Activated CD8-positive, alpha-beta memory T cell treated with anti-CD3 and anti-CD28 coated beads for 1 hour (primary cell): ENCODE measurements at places on chromosomes 6 and 20.

DNA sequence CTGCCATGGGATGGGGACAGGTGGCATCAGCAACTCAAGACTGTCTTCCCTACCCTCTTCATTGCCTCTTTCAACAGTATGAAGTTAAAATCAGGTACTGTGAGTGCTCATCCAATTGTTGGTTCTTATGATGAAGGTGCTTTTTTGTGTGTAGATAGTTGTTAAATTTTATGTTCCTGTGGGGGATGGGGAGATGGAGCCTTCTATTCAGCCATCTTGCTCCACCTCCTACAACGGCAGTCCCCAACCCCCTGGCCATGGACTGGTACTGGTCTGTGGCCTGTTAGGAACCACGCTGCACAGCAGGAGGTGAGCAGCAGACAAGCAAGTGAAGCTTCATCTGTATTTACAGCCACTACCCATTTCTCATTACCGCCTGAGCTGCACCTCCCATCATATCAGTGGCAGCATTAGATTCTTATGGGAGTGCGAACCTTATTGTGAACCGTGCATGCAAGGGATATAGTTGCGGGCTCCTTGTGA, 47.8 kb upstream of the TOP1 start:
- no peak for DNase-seq

DNA sequence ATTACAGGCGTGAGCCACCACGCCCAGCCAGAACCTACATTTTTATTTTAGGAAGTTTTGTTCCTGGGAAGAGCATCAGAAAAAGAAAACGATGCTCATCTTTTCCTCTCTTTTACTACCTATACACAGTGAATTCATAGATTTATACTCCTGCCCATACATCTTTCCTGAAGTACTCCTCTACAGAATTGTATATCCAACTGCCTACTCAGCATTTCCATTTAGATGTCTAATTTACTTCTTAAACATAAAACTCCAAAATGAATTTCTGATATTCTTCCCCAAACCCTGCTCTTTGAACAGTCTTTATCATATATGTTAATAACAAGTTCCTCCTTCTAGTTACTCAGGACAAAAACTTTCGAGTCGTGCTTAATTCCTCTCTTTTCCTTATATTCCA, 39.8 kb upstream of the RSPO3 start:
- no peak for DNase-seq

DNA sequence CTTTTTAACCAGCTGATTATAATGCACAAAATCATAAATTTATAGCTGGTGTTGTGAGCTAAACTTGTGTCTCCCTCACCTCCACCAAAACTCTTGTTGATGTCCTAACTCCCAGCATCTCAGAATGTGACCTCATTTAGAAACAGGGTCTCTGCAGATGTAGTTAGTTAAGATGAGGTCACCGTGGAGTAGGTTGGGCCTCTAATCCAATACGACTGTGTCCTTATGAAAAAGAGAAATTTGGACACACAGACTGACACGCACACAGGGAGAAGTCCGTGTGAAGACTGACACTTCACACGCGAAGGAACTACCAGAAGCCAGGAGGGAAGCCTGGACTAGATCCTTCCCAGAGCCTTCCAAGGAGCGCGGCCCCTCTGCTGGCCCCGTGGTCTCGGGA, 46.5 kb downstream of the TRAM2 start:
- no peak for DNase-seq

GRCh38 chr20:15310361-15310760, 972.9 kb upstream of the FLRT3 start:
- no peak for DNase-seq

DNA sequence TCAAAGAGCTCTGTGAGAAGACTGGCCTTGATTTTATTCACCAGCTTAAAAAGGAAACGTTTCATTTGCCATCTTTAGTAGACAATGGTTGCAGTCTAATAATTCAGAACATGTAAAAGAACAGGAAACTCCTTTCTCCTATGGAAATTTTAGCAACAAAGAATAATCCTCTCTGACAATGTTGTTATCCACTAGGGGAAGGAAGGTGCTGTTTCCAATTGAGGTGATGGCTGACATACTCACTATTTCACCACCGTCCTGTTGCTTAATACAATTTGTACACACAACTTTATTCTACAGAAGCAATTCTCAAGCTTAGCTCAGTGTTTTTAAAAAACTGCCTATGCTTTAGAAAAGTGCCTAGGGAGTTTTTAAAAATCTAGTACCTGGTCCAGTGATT, 192.7 kb downstream of the ARHGAP18 start:
- no peak for DNase-seq

- DNase-seq: no peak
Measured at GRCh38 chr6:101818051-101818450, 424.5 kb downstream of the GRIK2 start.

- no peak for DNase-seq
Measured at GRCh38 chr6:10390495-10391298, 24.2 kb downstream of the TFAP2A start.

DNA sequence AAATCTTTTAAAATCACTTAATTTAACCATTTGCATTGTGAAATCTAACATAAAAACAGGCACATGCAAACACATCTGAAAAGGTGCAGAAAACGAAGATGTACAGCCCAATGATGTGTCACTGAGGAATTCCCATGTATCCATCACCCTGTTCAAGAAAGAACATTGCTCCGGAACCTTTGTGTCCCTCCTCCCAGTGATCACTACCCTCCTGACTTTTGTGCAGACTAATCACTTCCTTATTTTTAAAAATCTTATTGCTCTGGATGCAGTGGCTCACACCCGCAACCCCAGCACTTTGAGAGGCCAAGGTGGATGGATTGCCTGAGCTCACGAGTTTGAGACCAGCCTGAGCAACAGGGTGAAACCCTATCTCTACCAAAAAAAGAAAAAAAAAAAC, 14.6 kb downstream of the GINS1 start:
- no peak for DNase-seq

DNA sequence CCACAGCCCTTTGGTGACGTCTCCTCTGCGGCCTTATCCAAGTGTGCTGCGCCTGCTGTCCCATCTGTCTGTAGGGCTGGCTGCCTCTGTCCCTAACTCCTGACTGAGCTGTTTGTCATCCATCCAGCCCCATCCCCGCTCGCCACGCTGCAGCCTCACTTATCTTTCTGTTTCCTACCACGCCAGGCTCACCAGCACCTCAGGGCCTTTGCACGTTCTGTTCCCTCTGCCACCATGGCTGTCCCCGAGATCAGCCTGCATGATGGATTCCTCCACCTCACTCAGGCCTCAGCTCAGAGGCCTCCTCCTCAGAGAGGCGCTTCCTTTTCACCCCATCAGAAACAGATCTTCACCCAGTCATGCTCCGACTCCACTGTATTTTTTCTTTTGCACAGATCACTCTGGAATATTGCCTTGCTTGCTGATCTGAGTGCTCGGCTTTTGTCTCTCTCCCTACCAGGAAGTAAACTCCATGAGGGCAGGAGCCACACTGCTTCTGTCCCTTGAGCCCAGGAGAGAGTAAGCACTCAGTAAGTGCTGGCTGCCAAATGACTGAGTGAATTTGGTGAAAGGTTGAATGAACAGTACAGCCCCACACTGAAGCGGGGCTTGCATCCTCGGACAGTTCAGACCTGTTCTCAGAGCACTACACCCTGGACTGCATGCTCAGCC, 34.5 kb downstream of the BPIFB1 start:
- no peak for DNase-seq

DNA sequence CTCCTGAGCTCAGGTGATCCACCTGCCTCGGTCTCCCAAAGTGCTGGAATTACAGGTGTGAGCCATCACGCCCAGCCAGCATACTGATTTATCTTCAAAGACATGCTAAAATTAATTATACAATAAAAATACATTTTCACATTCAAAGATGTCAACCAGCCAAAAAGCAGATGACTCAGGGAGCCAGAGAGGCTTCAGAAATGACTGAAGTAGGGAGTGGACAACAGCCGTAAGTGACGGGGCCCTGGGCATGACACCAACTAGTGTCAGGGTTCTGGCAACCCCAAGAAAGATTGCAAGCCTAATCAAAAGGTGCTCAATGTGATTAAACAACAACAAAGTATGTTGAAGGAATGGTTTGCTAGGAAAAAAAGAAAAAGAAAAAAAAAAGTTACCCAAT, 28.4 kb downstream of the GPLD1 start:
- no peak for DNase-seq

- no peak for DNase-seq
Measured at GRCh38 chr20:9061434-9061833, 7.5 kb upstream of the PLCB4 start.

GRCh38 chr6:111914617-111915016, 41.4 kb upstream of the FYN start:
- no peak for DNase-seq

- no peak for DNase-seq
Measured at GRCh38 chr20:1209447-1210387, 6.5 kb downstream of the C20orf202 start.

DNA sequence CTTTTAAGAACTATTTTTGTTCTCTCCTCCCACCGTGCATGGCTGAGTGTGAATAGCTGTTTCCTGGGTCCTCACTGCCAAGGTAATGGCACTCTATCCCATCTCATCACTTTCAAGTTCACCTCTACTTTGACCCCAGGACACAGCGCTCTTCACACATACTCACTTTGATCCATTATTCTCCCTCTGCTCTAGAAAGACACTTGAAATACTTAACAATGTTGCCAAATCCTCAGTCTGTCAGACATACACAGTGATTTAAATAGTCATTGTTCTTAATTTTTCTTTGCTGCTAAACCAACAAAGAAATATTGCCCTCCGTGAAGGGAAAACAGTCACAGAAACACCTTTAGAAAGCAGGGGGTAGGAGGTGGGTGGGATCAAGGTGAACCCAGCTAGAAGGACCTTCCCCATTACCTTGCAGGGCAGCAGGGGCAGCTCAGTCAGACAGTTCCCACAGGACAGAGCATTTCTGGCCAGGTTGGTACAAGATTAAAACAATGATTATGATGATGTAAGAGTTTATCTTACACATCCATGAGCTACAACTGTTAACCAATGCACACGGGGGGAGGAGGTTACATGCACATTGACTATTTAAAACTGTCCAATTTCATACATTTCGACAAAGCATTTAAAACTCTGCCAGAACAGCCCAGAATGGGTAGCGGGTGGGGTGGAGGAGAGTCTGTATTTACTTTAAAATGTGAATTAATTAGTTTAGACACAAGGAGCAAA, 2.4 kb downstream of the SLC22A23 start:
- DNase-seq: no peak

- DNase-seq: no peak
Measured at GRCh38 chr20:1287306-1287705, 21.2 kb downstream of the SNPH start.

GRCh38 chr6:141540207-141540606, 592.5 kb upstream of the GJE1 start:
- no peak for DNase-seq

GRCh38 chr20:15320941-15321340, 983.5 kb upstream of the FLRT3 start:
- DNase-seq: no peak

DNA sequence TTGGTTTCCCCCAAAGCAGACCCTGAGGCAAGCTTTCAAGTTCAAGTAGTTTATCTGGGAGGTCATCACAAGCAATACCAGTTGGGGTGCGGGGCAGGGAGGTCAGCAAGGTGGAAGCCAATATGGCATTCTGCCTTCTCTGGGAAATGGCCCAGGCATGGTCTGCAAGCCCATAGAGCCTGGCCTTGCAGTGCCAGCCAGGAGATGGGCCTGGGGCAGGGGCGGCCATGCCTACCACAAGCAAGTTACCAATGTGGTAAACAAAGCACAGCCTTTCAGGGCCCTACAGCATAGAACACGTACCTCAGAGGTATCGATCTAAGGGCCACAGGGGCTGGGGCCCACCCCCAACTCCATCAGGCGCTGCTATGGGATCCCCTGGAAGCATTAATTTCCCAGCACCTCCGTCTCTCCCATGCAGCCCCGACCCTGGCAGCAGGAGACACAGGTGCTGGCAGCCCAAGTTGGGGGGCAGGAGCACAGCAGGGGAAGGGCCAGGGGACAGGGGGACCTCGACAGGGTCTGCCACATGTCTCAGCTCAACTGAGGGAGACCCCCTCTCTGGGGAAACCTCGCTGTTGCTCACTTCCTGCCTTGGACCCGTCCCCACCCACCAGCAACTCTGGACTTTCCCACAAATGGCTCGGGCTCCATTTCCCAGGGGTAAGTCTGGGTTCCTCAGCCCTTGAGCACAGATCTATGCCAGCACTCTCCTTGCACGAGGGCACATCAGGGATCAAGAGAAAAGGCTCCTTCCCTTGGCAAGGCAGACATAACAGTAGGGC, 369.0 kb downstream of the PREX1 start:
- no peak for DNase-seq

- no peak for DNase-seq
Measured at GRCh38 chr6:80133020-80133419, 26.5 kb downstream of the BCKDHB start.

DNA sequence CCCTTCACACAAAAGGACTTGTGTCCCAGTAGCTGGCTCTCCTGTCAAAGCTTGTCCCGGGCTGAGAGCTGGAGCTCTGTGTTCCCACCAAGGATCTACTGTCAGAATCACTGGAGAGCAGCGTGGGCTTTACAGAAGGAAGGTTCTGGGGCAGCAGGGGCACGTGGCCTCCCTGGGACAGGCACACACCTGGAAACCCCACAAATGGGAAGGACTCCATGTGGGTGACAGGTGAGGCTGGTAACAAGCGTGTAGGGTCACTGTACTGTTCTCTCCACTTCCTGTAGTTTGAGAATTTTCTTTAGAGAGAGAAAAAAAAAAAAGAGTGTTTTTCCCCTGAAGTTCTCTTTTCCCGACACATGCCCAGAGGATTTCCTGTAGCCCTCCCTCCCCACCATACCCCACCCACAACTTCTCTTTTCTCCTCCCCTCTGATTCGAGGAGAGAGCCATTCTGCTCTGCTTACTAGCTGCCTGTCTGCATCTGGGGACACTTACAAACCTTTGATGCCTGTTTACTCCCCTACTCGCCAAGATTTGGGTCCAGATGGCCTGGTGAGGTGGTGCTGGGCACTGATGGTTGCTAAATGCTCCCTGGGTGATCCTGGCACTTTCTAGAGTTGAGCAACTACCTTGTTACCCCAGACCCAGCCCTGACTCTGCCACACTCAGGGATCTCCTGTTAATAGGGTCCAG, 84.1 kb upstream of the SIRPA start:
- no peak for DNase-seq

DNA sequence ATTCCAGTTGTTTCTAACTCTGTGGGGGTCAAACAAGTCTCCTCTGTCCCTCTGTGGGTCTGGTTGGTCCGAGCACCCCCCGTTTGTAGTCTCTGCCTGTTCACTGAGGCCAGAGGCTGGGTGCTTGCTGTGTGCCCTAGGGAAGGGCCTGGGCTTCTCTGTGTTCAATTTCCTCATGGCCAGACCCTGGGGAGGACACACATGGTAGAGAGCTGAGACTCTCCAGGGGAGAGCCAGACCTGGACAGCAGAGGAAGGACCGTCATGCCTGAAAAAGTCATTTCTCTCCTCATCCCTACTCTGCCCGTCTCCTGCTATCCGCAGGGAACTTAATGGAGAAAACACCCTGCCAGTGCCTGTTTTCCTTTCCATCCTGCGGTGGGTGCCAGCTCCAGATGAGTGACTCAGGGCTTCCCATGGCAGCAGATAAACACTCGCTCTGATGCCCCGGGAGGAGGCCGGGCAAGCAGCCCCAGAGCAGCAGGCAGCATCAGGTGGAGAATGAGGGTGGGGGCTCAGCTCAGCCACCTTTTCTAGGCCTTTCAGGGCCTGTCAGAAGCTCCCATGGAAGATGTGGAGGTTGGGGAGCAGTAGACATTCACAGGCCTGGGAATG, 51.9 kb downstream of the SNAI1 start:
- no peak for DNase-seq
